ENCODE measurements at places on chromosomes 12 and 14.

GRCh38 chr14:23773981-23774380, 137.8 kb downstream of the DHRS2 start:
- no peak for DNase-seq

DNA sequence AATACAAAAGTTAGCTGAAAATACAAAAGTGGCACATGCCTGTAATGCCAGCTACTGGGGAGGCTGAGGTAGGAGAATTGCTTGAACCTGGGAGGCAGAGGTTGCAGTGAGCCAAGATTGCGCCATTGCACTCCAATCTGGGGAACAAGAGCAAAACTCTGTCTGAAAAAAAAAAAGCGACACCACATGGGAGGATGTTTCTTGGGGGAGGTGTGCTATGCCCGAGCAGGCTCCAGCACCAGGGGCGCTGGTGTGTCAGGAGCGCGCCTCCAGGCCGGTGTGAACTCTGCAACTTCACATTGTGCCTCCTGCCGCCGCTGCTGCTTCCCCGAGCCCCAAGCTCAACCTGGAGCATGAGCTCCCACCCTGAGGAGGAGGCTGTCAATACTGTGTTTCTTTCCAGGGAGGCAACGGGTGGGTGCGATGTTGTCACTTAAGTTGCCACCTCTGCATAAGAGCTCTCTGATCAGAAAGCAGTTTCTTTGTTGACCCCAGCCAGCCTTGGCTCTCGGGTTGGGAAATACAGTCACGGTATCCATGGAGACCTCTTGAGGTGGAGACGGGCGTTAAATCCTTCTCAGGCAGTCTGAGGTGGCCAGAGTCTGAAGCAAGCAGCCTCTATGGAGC, 18.9 kb downstream of the DEGS2 start:
- no peak for DNase-seq

- DNase-seq, result no peak
Observed at GRCh38 chr12:82800185-82800584, 113.5 kb downstream of the TMTC2 start.

- no peak for DNase-seq
Observed at GRCh38 chr14:68284834-68285233, 465.3 kb downstream of the RAD51B start.

DNA sequence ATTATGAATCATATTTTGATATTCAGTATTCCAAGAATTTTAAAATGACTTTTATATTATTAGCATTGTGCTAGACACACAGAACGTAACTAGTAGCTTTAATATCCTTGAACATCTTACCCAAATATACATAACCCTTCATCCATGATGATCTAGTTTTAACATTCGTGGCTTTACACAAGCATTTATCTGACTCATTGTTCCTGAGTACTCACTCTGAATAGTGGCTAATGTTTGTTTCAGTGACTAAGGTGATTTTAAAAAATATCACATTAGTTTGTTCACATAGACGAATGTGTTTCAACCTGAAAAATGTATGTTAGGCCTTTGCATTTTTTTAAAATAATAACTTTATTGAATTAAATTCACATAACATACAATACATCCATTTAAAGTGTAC, 80.0 kb upstream of the PTPRQ start:
- DNase-seq, result no peak

DNA sequence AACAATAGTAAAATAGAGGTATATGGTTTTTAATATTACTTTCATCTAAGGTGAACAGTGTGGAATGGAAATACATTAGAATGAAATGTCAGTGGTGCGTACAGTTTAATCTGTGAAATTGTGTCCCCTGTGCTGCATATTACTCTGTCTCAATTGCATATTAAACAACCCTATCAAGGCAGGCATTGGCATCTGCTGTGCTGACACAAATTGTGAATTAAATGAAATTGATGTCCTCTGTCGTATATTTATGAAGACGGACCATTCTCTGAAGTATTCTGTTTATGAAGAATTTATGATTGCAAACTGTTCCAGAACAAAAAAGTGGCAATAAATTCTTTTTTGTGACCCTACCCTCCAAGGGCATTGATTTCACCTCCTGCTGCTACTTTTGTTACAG, 204.4 kb upstream of the NPAS3 start:
- no peak for DNase-seq

DNA sequence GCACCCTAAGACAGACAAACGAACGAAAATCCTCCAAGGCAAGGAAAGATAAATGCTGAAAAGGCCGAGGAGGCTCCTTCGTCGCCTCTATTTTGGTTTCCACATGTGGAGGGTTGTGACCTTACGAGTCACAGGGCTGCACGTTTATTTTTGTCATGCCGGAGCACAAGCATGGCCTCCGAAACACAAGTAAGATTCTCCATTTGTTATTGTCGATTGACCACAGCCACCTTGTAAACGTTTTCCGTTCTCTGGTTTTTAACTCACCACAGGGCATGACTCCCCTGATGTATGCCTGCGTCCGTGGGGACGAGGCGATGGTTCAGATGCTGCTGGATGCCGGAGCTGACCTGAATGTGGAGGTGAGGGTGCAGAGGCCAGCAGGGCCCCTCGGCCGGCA, 73.1 kb upstream of the PWP1 start:
- DNase-seq, result no peak

- no peak for DNase-seq
Observed at GRCh38 chr12:66438601-66439000, 136.3 kb downstream of the HELB start.

GRCh38 chr14:77219591-77219990, 38.0 kb downstream of the TMEM63C start:
- no peak for DNase-seq

DNA sequence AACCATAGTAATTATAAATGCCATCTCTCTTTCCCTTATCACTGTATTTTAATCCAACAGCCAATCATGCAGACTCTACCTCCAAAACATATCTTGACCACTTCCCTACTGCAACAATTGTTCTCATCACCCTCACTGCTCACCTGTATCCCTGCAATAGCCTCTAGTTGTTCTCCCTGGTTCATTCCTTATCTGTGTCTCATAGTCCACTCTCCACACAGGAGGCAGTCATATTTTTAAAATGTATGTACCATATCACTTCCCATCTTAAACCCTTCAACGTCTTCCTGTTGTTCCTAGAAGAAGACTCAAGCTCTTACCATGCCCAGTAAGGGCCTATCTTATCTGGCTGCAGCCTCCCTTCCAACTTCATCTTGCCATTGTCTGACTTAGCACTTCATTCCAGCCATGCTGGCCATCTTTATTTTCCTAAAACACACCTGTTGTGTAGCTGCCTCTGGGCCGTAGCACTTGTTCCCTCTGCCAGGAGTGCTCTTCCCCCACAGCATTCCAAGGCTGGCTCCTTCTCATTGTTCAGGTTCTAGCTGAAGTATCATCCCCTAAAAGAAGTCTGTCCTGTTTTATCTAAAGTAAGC, 27.8 kb upstream of the BHLHE41 start:
- DNase-seq, result no peak

- DNase-seq, result no peak
Observed at GRCh38 chr14:47606566-47606965, 68.8 kb downstream of the MDGA2 start.

GRCh38 chr12:40522837-40523236, 169.4 kb upstream of the CNTN1 start:
- DNase-seq, result no peak

DNA sequence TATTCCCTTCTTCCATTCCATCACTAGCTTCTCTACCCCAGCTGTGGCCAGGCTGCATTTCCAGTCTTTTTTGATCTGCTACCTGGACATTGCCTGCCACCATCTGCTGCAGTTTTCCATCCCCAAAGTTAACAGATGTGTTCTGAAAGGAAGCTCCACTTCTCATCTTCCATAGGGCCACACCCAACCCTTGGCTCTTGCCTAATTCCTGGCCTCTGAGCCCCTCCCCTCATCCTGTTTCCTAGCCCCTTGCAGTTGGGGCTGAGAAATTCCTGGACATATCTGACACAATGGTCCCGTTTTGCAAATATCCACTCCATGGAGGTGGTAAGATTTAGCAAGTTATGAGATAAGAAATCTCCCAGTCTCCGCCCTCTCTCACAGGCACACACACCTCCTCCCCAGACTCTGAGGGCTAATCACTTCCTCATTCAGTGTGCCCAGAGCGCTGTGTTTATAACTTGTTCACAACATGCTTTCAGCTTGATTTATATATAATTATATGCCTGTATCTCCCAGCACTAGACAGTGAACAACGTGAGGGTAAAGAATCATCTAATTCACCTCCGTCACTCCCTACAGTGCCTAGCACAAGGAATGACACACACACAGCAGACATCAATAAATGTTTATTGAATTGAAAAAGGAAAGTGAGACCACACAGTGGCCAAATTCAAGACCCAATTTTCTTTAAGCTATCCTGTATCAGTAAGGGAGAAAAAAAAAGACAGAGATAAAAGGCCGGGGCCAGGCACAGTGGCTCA, 13.4 kb downstream of the SMUG1 start:
- no peak for DNase-seq

DNA sequence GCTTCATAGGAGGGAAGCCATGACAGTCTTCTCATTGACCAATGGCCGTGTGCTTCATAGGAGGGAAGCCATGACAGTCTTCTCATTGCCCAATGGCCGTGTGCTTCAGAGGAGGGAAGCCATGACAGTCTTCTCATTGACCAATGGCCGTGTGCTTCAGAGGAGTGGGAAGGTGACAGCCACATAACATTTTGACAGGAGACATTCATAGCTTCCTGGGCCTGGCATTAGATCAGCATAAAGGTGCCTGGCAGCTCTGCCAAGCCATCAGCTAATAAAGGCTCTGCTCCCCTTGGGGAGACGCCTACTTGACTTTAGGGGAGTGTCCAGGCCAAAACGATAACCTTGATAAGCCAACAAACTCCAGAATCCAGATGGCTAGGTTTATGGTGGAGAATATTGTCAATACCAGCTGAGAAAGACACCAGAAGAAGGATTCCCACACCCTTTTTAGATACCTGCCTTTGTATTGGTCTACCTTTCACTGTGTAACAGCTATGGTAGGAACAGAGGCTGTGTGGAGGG, 274.0 kb upstream of the FKBP4 start:
- no peak for DNase-seq

DNA sequence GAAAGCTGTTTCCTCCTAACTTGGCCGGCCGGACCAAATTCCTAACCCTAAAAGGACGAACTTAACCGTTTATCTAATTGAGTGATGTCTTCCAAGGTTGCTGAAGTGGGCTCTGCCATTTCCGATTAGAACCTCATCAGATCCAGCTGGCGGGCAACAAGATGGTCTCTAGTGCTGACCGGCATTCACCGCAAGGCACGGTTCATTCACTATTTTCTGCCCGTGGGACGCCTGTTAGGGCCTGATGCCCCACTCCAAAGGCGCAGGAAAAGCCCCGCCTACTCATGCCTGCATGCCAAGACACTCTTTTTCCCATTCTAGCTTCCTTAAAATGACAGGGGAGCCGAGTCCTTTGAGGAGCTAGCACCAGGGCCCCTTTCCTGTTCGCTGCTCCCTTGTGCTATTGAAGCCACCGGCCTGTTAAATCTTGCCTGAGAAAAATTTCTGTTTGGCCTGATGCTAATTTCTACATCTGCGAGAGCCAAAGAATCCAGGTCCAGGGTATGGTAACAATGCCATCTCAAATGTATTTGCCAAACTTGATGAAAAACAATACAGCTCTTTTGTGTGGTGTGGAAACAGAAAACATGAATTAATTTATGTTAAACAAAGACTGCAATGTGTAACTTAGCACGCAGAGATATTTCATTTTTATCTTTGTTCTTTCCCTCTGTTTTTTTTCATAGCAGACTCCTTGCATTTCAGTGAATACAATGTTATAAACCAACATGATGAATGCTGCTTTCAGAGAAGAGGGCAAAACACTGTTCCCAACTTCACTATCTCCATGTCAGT, 1071.2 kb upstream of the USP15 start:
- DNase-seq, result no peak

DNA sequence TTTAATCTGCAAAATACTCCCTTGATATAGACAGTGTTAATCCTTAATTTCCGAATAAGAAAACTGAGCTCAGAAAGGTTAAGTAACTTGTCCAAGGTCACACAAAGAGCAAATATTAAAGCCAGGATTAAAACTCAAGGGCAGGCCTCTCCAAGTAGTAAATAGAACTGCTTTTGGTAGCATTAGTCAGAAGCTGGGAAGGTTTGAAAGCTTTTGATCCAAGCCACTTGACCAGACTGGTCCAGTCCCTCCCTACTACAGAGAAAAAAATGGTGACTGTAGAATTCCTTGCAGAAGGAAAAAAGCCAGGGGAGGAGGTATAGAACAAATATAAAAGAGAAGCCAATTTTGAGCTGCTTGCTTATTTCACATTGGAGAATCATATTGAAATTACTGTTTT, 111.5 kb downstream of the NT5DC3 start:
- no peak for DNase-seq

- no peak for DNase-seq
Observed at GRCh38 chr14:75513911-75514672, 8.2 kb upstream of the BATF start.

- DNase-seq, result no peak
Observed at GRCh38 chr12:2785017-2785416, 9.8 kb upstream of the FKBP4 start.

DNA sequence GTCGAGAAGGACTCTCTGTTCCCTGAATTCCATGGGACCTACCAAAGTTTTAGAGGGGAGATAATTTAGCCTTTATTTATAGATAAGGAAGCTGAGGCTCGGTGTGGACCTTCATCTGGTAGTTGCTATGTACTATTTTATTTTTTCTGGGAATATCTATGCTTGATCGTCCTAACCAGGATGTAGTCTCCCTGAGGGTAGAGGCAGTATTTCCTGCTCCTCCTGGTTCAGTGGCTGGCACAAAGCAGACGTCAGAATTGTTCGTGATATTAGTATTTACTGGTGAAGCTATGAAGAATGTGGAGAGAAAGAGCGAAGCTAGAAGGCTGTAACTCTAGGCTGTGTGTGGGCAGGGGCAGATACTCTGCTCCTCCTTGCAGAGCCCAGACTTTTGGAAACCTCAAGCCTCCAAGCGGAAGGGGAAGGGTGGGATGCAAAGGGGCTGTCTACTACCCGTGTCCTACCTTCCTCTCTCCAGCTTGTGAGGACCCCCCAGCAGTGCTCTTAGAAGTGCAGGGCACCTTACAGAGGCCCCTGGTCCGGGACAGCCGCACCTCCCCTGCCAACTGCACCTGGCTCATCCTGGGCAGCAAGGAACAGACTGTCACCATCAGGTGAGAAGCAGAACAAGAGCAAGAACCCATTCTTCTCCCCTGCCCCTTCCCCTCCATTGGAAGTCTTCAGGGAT, 1.4 kb downstream of the LRP10 start:
- DNase-seq, result no peak

DNA sequence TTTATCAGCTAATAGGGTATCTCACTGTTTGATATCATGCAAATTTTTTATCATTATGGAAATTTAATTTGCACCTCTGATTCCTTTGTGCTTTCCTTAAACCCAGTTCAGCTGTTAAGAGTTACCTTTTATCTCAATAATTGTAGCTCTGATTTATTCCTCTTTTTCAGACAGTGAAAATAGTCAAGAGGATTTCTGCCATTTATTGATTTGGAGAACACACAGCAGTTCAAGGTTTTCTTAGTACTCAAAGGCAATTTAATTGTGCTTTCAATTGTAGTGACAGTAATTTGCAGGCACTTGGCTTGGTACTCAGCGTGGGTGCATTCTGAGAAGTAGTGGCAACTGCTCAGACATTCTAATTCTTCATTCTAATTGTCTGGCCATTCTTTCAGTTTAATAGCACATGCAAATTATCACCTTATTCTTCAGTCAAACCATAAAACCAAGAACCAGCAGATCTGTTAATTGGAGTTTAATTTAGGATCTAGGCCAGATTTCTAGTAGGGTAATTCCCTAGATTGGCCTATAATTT, 709.3 kb downstream of the RPS29 start:
- no peak for DNase-seq

GRCh38 chr12:50018154-50018553, 7.1 kb downstream of the RACGAP1 start:
- no peak for DNase-seq

Measured in left forelimb (tissue), 1 donor.